Hippocampal formation (tissue), 2 donors: ENCODE measurements at places on chromosomes 6 and 20.

DNA sequence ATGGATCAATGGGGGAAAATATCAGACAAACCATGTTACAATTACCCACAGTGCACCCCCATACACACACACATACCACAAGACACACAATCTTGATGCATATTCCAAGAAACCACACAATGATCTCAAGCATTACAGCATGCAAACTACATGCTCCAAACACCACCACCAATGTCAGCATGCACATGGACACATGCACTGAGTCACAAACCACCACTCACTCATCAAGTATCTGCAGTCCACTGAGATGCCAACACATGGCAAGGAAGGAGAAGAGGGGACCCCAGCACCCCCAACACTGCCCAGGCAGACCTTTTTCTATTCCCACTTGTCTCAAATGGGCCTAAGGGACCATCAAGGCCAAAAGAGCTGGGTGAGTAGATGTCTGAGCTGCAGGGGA, 91.6 kb downstream of the PREX1 start:
- DNase-seq, result no peak

DNA sequence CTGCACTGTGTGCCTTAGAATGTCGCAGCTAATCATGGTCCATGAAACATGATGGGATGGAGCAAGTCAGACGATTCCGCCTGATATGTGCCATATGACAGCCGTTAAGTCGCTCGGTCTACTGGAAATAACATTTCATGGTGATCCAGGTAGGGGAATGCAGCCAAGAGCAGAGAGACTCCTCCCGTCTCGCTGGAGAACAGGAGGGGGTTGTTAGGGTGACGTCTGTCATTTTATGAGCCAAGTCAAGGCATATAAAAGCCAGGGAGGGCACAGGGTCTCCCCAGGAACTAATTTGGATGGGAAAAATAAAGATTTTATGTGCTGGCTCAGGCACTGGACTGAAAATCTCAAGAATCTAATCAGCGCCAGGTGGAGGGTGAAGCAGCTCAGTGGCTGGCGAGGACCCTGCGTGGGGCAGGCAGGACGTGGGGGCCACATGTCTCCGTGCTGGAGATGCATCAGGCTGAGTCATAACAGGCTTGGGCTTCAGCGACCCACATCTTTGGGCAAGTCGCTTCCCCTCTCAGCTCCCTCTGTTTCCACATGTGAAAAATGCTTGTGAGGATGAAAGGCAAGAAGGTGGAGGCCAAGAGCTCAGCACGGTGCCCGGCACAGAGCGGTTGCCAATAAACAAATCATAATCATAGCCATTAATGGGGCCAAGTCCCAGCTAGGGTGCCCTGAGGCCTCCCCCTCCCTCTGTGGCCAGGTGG, 234.6 kb downstream of the ANKRD60 start:
- DNase-seq, result no peak

- no peak for DNase-seq
Observed at GRCh38 chr6:165487347-165487746, 175.7 kb downstream of the PDE10A start.

- no peak for DNase-seq
Observed at GRCh38 chr6:33423777-33424176, 3.9 kb downstream of the SYNGAP1 start.

DNA sequence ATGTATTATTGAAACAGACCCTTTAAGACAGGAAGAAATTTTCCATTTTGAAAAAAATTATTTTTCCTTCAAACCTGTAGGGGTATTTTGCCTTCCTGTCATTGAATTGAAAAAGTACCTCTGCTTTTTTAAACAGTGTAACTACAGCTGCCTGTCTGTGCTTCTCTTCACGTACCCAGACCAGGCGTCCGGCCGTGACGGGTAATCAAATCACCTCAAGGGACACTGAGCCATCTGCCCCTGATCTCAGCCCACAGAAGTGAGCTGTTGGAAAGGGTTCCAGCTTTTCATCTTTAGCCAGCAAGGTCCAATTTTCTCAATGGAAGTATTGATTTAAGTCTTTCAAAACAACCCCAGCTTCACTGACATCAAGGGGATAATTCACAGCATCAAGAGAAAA, 58.0 kb downstream of the SLC35D3 start:
- DNase-seq, result no peak

DNA sequence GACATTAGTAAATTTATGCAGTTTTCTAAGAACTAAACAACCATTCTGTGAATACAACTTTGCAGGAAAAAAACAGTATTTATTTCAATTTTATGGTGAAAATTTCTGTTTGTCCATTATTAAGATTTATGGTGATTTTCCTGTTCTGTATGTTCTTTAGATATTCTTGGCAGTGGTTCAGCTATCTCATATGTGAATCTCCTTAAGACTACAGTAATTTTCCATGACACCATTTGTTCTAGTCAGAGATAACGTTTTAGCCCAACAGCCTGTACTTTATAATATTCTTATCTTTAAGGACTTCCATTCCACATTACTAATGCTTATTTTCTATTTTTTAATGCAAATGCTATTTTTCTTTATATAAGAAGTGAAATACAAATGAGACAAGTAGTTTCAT, 504.0 kb downstream of the RFPL4B start:
- no peak for DNase-seq

DNA sequence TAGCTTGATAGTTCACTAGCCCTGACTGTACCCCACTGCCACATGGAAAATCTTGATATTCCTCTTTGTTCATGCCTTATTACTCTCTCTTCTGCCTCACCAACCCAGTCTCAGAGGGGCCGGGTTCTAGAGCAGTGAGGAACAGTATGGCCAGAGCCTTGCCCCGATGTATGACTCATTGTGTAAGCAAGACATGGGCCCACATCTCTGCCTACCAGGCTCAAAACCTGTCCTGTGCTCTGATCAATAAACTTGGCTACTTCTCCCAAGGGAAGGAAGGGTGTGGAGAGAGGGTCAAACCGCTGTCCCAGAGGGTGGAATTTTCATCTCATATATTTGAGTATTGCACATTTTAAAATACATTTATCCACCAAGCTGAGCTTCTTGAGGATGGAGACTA, 91.7 kb downstream of the DNAH8 start:
- no peak for DNase-seq

- DNase-seq, result no peak
Observed at GRCh38 chr6:33839399-33840047, 35.7 kb upstream of the MLN start.

GRCh38 chr6:170081556-170081955, 209.3 kb downstream of the DLL1 start:
- DNase-seq, result no peak

GRCh38 chr20:44648579-44648978, 2.9 kb downstream of the ADA start:
- no peak for DNase-seq

- DNase-seq, result no peak
Observed at GRCh38 chr6:37748118-37748517, 50.4 kb upstream of the MDGA1 start.

- DNase-seq, result no peak
Observed at GRCh38 chr6:21444711-21445260, 148.8 kb upstream of the SOX4 start.

GRCh38 chr6:127146932-127147331, 28.5 kb downstream of the RSPO3 start:
- no peak for DNase-seq

- DNase-seq, result no peak
Observed at GRCh38 chr6:96836631-96837080, 621 bp downstream of the GPR63 start.

- no peak for DNase-seq
Observed at GRCh38 chr6:16482702-16483314, 244.4 kb downstream of the GMPR start.

DNA sequence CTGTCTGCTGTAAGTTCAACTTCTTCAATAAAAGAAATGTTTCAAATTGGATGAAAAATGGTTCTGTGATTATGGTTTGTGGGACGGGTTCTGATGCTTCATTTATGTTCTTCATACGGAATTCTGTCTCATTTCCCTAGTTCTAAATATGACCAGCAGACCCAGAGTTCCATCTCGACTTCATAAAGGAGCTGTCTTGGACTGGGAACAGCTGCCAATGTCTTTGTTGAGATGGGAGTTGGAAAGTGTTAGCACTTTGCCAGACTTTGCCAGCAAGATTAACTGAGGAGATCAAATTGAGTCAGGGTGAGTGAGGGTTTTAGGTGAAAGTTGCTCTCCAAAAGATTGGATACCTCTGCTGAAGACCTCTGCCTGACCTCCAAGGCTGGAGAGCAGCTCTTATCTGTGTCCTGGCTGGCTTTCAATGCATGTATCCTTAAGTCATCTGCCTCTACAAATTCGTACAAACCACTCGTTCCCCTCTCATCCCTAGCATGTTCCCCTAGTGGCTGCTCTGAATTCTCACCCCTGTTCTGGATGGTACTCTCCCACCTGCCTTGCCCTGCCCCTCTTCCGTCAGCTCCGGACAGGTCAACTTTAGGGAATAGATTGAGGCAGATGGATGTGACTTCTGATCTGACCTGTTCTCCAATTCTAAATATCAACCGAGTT, at the start of gene EFCAB8:
TSS of gene EFCAB8 (plus strand) at position 223 of the 672 bp plus-strand sequence. CDS start 4,870 bp downstream, outside the sequence.
- DNase-seq, result no peak

GRCh38 chr6:53465732-53466131, 79.2 kb downstream of the GCLC start:
- no peak for DNase-seq

GRCh38 chr6:36029464-36029863, 1.9 kb downstream of the MAPK14 start:
- DNase-seq, result no peak

GRCh38 chr20:43658069-43658722, 8.7 kb upstream of the MYBL2 start:
- DNase-seq, result no peak

DNA sequence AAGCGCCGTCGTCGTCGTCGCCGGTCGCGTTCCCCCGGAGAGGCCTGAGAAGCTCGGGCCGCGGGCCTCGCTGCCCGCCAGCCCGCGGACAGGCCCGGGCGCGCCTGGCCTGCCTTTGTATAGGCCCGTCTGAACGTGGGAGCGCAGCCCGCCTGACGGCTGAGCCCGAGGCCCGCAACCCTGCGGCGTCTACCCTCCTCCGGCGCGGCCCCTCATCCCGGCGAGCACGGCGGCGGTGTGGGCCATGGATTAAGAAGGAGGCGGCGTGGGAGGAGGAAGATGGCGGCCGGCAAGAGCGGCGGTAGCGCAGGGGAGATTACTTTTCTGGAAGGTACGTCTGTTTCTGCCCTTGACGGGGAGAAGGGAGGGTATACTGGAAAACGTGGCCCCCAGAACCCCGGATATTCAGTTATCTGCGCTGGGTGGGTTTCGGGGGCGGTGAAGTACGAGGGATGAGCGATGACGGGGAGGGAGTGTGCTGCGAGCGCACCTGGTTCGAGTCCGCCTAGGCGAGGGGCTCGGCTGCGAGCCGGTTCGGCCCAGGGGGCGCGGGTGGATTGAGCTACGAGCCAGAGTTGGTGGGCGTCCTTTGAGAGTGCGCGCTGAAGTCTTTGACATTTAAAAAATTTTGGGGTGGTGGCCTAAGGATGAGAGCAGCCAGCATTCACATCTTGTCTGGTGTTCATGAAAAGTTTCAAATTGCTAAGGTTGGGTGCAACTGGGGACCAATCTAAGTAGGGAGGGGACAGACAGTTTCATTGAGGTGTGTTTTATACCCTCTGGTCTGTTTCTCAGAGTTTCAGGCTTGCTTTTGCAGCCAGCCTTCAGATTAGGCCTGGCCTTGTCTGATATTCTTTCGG, 796 bp downstream of the SENP6 start:
- no peak for DNase-seq

DNA sequence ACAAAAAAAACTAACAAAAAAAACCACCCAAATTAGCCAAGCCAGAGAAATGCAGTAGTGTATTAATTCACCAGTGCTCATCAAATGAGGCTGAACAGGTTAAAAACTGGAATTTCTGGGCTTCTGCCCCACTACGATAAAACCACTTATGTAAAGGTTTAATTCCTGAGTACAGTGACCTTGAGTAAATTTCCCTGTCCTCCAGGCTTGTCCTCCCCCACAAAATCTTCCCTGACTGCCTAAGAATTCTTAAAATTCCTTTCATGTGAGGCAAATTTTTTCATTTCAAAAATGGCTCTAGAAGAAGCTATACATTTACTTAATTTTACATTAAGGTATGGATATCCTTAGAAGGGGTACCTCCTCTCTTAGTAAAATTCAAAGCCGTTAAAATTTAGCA, 80.1 kb upstream of the ID4 start:
- no peak for DNase-seq
